H4 (cell line): ENCODE measurements at places on chromosomes 7 and 10.

GRCh38 chr10:122767621-122768388 is 68.2 kb upstream of the C10orf120 start:
- no peak for DNase-seq

DNA sequence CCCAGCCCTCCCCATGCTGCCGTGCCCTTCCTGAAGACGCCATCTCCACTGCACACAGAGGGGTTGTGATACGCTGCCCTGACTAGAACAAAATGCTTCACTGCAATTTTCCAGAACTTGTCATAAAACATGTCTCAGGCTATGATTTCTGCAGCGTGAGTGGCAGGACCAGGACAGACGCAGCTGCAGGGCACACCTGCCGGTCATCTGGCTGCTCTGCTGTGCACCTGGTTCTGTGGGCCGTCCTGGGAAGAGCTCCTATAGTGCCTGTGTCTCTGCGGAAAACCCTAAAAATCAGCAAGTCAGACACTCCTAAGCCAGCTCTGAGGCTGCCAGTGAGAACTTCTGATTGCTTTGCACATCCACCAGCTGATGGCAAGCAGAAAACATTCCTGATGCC is 39.7 kb upstream of the DIP2C start:
- DNase-seq: no peak

DNA sequence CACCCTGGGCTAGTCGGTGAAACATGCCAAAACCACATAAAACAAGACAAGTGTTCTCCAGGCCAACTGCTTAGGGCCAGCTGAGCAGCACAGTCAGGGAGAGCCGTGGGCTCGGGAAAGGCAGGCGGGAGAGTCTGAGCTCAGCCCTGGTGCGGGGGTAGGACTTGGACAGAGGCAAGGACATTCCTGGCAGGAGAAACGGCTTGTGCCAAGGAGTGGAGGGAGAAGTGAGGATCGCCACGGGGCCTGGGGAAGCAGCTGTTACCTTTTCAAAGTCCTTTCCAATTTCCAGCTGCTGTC is 4.2 kb downstream of the ELN start:
- DNase-seq: peak; percentile 71

- DNase-seq: no peak
These were observed 86.3 kb downstream of the RAB11FIP2 start for GRCh38 chr10:117960345-117960935.

DNA sequence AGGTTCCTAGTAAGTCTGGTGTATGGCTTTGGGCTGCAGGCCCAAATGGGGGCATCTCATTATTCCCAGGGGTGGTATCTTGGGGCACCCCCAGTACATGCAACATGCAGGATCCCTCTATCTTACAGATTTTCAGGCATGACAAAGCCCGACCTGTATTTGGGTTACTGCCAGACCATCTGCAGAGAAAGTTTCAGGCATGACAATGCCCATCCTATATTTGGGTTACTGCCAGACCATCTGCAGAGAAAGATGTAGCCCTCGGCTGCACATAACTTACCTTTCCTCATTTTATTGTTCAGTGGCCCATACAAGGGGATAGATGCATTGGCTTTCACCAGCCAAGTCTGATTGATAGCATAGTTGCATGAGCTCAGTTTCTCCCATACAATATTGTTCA is 112.2 kb upstream of the RAB18 start:
- DNase-seq: no peak
